Activated T-helper 2 cell treated with anti-CD3 and anti-CD28 coated beads, Interferon-gamma antibody, Interleukin-2, Interleukin-4, amounts not matched to agents 10 μg/mL and 5 μg/mL and 100 μg/mL, durations not matched to agents 14 hours and 24 hours and 36 hours (primary cell): ENCODE measurements at places on chromosomes 7 and 10. TPM values are rescaled to one million over a fixed set of nuclear protein-coding genes. Genes with fewer than 3 reads are reported as not detected.
A peak's percentile ranks its signal among the peaks of the same experiment; 100 is the strongest.

GRCh38 chr10:106111246-106111645, 1053.3 kb downstream of the SORCS1 start:
- H3K36me3 ChIP-seq: no peaks in the 10 kb centered on the region
- no peak for DNase-seq
- H3K27me3 ChIP-seq: no peaks in the 10 kb centered on the region
- no peak overlapping the region for H3K4me3 ChIP-seq
- no peak overlapping the region for H3K27ac ChIP-seq
- no peaks in the 10 kb centered on the region for H3K4me1 ChIP-seq

DNA sequence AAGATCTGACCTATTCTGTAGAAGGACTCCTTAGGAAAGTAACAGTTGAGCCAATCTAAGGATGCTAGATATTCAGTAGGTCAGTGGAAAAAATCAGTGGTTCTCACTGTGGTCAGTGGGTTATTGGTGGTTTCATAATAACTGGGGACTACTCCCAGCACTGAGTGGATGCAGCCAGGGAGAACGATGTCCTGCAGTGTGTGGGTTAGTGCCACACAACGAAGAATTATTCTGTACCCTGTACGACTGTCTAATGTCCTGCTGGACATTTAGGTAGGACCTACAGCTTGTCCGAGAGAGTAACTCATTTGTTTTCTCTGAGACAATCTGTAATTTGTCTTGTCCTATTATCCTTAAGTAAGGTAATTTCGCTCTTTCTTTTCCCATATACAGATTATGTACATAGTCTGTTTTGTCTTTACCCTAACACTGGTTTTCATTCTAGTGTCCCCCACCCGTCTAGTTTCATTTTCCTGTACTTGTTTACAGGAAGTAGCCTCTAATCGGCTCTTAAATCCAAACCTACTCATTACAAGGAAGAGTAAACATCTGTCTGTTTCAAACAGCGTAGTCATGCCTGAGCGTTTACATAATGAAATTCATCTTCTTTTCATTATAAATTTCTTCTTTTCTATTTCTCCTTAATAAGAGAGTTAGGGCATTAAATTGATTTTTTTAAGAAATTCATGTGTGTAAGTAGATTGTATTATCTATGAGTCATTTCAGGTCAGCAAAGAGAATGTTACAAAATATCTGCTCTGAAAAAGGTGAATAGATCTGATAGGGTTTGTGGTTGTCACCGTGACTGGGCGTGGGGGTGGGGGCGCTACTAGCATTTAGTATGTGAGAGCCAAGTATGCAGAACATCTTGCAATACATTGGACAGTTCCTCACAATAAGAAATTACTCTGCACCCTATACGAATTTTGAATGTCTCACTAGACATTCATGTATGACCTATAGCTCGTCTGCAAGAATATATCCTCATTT, 8.3 kb upstream of the ZC3HAV1L start:
- peaks cover 70% of the 10 kb centered on the region for H3K36me3 ChIP-seq
- H3K27me3 ChIP-seq: no peaks in the 10 kb centered on the region
- DNase-seq: peak; percentile 74
- peak overlapping the region; percentile 62 for H3K4me3 ChIP-seq
- H3K27ac ChIP-seq: peak overlapping the region; percentile 78

Gene BAIAP2L1
- total RNA-seq: 1.9 TPM in 2 replicates

Gene TBX20
- 0.11 and 0.39 TPM in 2 replicates for total RNA-seq

DNA sequence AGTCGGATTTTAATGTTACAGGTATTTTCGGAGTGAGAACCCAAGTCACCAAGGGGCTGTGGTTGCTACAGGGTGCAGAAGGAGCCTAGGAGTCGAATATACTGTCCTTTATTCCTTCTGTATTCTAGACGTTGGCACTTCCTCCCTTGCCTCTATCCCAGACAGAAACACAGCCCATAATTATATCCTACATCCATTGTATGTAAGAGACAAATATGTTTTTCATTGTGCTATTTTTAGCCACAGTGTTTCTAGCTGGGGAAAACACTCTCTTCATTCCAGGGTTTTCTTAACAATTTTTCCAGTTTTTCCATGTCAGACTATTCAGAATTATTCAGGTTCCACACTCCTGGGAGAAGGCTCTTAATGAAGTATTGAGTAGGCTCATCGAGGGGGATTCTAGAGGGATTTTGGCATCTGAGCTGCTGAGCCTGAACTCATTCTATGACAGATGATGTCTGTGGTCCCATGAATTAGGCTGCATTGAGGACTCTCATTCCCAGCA, 32.6 kb downstream of the KIAA1217 start:
- H3K36me3 ChIP-seq: no peaks in the 10 kb centered on the region
- H3K27ac ChIP-seq: no peak overlapping the region
- H3K4me3 ChIP-seq: no peak overlapping the region
- no peak for DNase-seq
- peaks cover 12% of the 10 kb centered on the region for H3K27me3 ChIP-seq

GRCh38 chr10:5742116-5742515, 57.5 kb downstream of the TASOR2 start:
- no peaks in the 10 kb centered on the region for H3K27me3 ChIP-seq
- H3K27ac ChIP-seq: no peak overlapping the region
- H3K36me3 ChIP-seq: peaks cover 72% of the 10 kb centered on the region
- H3K4me3 ChIP-seq: no peak overlapping the region
- peaks cover 9% of the 10 kb centered on the region for H3K4me1 ChIP-seq
- DNase-seq: no peak

Gene CD36
- total RNA-seq: not detected in 2 replicates

Gene CALML3
- total RNA-seq: not detected in 2 replicates
